ENCODE measurements at places on chromosomes 4 and X.

- DNase-seq = peak; percentile 21
Observed at GRCh38 chr4:4820261-4820660, 39.2 kb upstream of the MSX1 start.

GRCh38 chr4:78818530-78819079 lies 42.5 kb downstream of the BMP2K start:
- DNase-seq = no peak

GRCh38 chr4:80726471-80726870 lies 304.0 kb upstream of the BMP3 start:
- no peak for DNase-seq

GRCh38 chrX:84118769-84119168 lies 69.2 kb downstream of the RPS6KA6 start:
- DNase-seq = no peak

DNA sequence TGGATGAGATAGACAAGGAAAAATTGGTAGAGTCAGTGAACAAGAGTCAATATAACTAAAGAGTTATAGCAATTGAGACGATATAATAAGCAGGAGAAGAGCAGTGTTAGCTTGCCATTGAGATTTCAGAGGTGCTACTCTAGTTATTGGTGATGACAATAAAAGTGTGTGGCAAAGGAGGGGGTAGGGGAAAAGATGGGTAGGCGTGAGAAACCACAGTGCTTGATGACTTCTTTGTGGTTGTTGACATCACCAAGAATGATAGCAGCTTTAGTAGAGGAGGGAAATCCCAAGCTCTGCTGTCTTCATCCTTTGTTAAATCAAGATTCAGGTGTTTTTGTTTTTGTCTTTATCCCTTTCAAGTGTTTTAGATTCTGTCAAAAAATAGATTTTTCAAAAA lies 179.9 kb upstream of the PPP3CA start:
- no peak for DNase-seq

DNA sequence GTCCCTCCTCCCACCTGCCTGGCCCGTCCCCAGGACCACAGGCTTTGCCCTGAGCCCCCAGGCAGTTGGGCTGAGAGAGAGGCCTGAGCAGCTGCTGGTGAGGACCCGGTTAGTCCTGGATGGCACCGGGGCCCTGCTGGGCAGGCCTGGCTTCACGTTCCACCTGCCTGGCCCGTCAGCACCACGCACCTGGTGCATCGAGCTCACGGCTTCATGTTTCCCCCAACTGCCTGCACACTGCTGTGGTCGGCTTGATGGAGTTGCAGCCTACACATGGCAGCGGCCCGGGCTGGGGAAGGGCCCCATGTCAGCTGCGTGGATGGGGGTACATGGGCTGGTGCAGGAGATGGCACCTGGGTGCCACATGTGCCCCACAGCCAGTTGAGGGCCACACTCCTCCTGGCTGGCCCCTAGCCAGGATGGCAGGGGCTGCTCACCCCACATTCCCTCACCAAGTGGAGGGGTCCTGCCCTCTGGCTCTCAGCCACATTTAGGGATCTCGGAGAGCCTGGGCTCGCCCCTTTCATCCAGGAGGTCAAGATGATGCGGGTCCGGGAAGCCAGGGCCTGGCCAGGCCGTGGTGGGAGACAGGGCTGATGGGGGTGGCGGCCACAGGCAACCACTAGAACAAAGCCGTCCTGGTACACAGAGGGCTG lies 28.5 kb downstream of the NKX1-1 start:
- peak; percentile 42 for DNase-seq

GRCh38 chr4:28278676-28279075 lies 1418.0 kb downstream of the STIM2 start:
- DNase-seq = no peak

DNA sequence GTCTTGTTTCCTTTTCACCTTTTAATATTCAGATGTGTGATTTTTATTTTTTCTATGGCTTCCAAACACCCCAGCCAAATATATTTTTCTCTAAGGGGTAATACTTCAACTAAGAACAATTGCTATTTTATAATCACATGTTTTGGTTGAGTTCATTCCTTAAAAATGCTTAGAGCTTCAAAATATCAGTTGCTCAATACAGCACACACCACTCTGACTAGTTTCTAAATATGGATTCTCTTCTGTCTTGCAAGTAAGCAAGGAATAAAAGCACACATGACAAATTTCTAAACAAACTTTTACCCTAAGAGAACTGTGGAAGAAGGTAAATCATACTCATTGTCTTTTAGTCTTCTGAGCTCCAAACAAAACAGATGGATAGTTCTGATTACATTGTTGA lies 27.2 kb downstream of the ANTXR2 start:
- no peak for DNase-seq

GRCh38 chr4:26468283-26468949 lies 21.9 kb downstream of the CCKAR start:
- no peak for DNase-seq

GRCh38 chrX:74465424-74465823 lies 44.1 kb downstream of the SLC16A2 start:
- DNase-seq = no peak

- DNase-seq = no peak
Observed at GRCh38 chr4:151808542-151808941, 47.7 kb upstream of the GATB start.

DNA sequence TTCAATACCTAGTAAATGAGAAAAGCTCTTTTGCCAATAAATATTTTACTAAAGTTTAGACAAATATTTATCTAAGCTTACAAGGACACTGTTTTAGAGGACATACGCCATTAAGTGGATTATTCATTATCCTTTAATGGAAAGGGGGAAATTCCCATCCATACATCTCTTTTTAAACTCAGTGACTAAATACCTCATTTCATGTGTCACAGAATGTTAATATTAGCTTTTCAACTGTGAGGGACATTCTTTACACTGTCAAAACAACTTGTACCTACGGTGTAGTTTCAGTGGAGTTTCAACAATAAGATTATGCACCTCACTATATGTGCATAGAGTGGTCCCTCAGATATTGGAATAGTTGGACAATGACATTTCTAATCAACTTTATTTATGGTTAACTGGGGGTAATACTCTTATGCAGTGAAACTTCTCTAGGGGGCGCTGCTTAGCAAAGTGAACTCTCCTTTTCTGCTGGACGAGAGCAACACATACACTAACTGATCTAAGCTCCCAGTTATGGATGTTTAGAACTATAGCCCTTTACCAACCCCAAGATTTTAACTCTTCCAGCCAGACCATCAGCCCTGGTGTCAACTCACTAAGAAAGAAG lies 9.7 kb downstream of the HS6ST2 start:
- DNase-seq = no peak
